CD4-positive, alpha-beta T cell treated with Interferon gamma for 1 hour (primary cell): ENCODE measurements at places on chromosomes 1 and 21.
A peak's percentile ranks its signal among the peaks of the same experiment; 100 is the strongest.

DNA sequence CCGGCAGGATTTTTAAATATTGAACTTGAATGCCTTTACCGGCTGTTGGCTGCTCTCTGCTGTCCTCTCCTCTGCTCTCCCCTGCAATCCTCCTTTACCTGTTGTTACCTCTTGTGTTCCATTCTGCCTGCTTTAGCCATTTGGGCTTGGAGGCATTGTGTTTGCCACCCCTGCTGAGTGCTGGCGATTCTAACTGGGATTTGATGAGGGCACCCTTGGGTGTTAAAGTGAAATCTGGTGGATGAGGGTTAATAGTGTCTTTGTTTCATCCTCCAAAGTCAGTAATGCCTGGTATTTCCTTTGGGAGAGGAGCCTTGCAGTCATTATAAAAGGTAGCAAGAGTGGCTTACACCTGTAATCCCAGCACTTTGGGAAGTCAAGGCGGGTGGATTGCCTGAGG, 9.9 kb downstream of the SZRD1 start:
- DNase-seq: no peak

GRCh38 chr1:236417336-236417735, 23.2 kb downstream of the EDARADD start:
- DNase-seq: no peak

- peak; percentile 22 for DNase-seq
Observed at GRCh38 chr1:160834945-160835565, 27.6 kb downstream of the CD244 start.

DNA sequence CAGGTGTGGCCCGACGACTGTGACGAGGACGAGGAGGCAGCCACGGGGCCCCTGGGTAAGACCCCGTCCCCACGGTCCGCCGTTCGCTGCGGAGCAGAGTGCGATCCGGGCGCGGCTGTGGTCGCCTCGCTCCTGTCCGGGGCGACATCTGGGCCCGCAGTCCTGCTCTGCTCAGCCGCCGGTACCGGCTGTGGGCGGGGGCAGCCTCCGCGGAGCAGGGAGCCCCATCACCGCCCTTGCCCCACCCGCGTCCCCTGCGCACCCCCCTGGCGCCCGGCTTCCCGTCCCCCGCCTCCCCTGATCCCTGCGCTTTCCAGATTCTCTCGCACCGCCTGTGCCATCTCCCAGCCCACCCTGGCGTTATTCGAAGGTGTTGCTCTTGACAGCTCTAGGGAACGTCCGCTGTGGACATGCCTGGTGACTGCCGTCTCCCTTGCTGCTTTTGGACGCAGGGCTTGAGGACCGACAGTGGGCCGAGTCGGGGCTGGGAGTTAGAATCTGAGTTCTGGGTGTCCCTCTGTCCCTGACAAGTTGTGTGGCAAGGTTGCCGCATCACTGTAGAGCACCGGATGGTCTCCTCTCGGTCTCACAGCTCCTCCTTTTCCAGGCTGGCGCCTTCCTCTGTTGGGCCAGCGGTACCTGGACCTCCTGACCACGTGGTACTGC, 596 bp downstream of the TOR3A start:
- peak; percentile 14 for DNase-seq

DNA sequence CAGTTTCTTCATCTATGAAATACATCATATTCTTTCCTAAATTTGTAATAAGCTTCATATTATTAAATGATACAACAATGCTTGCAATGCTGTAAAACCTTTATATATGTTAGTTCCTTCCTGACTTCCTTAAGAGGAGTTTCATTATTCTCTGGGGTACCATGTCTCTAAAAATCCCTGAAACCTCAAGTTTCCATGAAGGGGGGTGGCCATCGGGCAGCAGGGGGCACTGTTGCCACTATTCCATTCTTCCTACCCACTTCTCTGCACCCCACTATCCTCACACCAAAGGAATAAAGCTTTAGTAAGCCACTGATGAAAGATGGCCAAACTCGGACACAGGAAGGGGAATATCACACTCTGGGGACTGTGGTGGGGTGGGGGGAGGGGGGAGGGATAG, 9.0 kb upstream of the DMRTB1 start:
- DNase-seq: no peak

DNA sequence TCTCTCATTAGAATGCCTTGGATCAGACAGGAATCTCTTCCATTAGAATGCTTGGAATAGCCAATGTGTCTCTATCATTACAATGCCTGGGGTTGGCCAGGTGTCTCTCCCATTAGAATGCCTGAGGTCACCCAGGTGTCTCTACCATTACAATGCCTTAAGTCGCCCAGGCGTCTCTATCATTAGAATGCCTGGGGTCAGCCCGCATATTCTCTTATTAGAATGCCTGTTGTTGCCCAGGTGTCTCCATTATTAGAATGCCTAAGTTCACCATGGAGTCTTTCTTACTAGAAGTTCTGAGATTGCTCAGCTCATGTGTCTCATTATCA, 60.2 kb downstream of the RNF187 start:
- DNase-seq: no peak

- DNase-seq: no peak
Observed at GRCh38 chr21:17976139-17976538, 157.0 kb upstream of the C21orf91 start.

DNA sequence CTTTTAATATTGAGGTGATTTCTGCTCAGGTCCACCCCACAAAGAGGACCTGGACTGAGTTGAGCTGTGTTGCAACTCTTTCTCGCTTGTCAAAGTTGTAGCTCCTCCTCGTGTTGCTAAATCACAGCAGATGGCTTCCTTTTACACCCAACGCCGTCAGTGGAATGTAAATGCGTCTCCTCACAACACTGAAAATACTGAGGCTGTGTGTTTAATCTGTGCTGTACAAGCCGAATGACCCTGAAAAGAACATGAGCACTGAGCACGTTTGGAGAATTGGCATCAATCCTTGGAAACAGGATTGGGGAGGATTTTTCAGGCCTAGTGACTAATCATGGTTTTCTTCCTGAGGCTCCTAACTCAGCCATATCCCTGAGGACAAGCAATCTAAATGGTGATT, 196.0 kb downstream of the CRB1 start:
- DNase-seq: no peak

GRCh38 chr1:186559601-186560116, 98.7 kb upstream of the PDC start:
- no peak for DNase-seq

DNA sequence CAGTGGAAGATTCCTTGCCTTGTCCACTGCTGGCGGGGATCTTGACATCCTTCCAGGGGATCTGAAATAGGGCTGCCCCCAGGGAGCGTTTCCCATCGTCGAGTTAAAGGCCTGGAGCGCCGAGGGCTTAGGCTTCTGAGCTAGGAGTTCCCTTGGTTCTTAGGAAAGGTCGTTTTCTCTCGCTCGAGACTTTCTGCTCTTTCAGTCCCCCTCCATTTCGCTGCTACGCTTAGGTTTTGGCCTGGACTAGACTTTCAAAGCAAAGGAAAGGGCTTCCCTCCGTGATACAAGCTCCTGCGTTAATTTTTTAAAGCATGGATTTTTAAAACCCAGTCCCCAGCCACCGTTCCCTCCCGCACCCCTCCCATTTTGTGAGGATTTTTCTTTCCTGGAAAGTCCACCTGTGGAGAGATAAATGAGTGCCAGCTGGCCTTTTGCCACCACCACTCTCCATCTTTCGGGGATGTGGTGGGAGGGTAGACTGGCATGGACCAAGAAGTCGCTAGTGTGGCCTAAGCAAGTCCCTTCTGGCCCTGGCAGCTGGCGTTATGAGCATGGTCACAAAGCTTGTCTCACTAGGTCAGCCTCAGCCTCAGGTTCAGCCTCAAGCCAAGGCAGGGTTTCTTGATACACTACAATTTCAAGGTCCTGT, 9.2 kb downstream of the NR5A2 start:
- no peak for DNase-seq

DNA sequence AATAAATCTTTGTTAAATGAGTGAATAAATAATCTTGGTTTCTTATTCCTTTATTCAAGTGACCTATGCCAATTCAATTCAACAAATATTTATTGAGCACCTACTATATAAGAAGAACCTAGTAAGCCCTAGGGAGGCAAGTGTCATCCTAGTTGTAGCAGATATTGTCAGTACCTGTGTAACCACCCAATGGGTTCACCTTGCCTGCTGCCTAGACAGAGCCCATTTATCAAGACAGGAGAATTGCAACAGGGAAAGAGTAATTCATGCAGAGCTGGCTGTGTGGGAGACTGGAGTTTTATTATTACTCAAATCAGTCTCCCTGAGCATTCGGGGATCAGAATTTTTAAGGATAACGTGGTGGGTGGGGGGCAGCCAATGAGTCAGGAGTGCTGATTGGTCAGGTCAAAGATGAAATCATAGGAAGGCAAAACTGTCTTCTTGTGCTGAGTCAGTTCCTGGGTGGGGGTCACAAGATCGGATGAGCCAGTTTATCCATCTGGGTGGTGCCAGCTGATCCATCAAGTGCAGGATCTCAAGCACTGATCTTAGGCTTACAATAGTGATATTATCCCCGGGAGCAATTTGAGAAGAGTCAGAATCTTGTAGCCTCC, 53.8 kb upstream of the KCNA3 start:
- no peak for DNase-seq

- DNase-seq: peak; percentile 7
Observed at GRCh38 chr1:36446271-36446670, 4.0 kb downstream of the OSCP1 start.

DNA sequence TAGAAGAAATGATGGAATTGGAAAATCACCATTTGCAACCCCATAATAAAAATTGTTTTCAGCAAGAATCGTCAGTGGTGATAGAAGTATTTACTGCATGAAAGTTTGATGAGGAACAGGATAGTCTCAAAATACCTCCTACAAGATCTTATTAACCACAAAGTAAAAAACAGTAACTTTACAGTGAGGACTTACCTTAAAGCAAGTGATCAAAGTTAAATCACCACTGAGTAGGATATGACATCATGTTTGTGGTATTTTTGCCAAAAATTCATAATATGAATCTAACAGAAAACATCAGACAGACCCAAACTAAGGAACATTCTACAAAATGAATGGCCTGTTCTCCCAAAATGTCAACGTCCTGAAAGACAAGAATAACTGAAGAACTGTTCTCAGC, 19.9 kb downstream of the ALDH9A1 start:
- DNase-seq: no peak

DNA sequence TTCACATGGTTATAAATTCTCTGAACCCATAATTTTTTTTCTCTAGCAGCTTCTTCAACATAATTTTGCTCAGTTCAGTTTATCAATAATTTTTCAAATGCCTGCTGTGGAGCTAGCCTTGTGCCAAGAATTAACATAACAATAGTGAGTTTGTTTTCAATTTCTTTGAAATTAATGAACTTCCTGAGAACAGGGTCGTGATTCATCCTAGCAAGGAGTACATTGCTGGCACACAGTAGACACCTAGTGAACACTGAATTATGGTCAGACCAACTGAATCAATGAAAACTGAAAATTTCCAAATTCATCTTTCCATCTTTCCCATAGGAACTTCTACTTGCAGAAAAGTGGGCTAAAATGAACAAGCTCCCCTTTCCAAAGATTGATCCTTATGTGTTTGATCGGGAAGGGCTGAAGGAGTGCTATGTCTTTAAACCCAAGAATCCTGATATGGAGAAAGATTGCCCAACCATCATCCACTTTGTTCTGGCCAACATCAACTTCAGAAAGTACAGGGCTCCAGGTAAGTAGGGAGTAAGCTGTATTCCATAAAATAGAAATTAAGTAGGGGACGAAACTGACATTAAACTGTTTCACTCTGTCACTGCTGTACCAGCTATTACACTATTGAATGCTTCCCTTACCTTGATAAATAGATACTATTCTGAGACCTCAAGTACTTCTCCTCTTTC, 148.7 kb downstream of the PLA2G4A start:
- DNase-seq: no peak

DNA sequence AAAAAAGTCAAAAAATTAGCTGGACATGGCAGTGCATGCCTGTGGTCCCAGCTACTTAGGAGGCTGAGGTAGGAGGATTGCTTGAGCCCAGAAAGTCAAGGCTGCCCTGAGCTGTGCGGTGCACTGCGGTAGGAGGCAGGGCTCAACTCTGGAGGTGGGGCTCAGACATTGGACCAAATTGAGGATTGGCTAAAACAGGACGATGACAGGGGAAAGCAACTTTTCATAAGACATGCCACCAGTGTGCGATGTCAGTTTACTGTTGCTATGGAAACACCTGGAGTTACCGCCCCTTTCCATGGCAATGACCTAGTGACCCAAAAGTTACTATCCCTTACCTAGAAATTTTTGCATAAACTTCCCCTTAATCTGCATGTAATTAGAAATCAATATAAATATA, 85.3 kb downstream of the DISP3 start:
- no peak for DNase-seq

DNA sequence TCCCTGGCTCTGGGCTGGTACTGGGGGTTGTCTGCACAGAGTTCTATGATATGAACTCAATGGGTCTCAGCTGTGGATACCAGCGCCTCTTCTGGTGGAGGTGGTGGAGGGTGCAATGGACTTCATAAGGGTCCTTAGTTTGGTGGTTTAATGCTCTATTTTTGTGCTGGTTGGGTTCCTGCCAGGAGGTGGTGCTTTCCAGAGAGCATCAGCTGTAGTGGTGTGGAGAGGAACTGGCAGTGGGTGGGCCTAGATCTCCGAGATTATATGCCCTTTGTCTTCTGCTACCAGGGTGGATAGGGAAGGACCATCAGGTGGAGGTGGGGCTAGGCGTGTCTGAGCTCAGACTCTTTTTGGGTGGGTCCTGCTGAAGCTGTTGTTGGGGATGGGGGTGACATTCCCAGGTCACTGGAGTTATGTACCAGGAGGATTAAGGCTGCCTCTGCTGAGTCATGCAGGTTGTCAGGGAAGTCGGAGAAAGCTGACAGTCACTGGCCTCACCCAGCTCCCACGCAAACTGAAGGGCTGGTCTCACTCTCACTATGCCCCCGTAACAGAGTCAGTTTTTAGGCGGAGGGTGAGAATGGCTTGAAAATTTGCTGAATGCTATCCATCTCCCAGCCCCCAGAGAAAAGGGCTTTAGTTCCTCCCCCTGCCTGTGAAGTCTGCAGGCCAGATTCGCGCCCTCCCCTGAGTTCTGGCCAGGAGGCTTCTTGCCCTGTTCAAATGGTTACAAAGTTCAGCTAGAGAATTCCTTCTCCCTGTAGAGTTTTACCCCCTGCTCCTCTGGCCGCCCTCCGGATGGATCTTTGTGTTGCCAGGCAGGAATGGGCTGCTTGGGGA, 902.9 kb downstream of the LTN1 start:
- DNase-seq: no peak

DNA sequence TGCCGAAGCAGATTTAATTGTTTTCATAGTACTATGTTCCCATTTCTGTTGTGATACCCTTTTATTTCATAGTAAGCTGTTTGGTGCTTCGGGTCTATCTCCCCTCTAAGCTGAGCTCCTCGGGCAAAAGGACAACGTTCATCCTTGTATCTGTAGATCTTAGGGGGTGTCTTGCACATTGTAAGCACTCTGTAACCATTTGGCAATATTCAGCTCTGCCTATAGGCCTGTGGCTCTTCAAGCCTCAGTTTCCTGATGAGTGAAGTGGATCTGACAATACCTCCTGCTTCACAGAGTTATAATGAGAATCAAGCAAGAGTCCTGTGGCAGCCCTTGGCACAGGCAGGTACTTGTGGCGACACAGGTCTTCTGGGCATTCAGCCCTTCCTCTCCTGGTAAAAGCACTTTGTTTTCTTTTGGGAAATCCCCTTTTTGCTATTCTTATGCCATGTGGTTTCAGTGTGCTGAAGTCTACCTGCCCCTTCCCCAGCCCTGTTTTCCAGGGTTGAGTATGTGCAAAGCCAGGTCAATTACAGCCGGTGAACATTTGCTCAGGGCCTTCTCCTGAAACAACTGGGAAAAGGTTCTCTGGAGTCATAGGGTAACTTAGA, 8.5 kb upstream of the EXO1 start:
- DNase-seq: no peak

- peak; percentile 30 for DNase-seq
Observed at GRCh38 chr1:58881471-58881994, 97.7 kb upstream of the JUN start.
